Aorta (tissue), 5 donors: ENCODE measurements at places on chromosomes 12 and 14. TPM values are rescaled to one million over a fixed set of nuclear protein-coding genes. Genes with fewer than 3 reads are reported as not detected.

The XRCC3 gene
- 5.2 TPM for total RNA-seq

The TSPAN9 gene
- 50.6 TPM for total RNA-seq

The KRT72 gene
- total RNA-seq = not detected

The VRTN gene
- not detected for total RNA-seq

The CCDC38 gene
- total RNA-seq = not detected

The LYZ gene
- 180 TPM for total RNA-seq
